ENCODE measurements at places on chromosomes 12 and 14.
A peak's percentile ranks its signal among the peaks of the same experiment; 100 is the strongest.

GRCh38 chr12:6120796-6121473 is 3.5 kb downstream of the VWF start:
- no peak for DNase-seq

- no peak for DNase-seq
Observed at GRCh38 chr14:61696753-61697318, 1.5 kb downstream of the HIF1A start.

DNA sequence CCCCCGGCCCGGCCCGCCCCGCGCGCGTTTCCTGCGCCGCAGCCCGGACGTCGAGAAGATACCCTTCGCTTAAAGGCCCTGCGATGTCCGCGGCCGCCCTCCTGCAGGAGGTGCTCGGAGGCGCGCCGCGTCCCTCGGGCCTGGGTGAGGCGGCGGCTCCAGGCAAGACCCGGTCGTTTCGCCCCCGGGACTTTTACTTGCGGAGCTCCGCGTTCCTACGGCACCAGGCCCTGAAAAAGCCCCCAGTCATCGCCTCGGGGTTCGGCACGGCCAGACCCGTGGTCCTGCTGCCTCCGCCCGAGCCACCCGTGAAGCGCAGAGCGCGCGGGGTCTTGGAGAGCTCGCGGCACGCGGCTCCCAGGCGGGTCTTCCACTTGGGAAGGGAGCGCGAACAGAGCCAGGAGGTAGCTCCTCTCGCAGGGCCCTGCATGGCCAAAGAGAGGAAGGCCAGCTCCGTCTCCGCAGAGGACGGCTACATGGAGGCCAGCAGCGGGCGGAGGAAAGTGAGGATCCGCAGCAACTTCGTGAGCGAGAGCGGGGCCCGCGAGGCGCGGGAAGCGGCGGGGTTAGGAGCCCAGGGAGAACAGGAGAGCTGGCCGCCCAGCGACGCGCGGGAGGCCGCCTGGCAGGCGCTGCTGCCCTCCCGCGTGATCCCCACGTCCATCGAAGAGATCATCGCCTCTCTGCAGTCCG is 26.9 kb downstream of the TTC6 start:
- no peak for DNase-seq

DNA sequence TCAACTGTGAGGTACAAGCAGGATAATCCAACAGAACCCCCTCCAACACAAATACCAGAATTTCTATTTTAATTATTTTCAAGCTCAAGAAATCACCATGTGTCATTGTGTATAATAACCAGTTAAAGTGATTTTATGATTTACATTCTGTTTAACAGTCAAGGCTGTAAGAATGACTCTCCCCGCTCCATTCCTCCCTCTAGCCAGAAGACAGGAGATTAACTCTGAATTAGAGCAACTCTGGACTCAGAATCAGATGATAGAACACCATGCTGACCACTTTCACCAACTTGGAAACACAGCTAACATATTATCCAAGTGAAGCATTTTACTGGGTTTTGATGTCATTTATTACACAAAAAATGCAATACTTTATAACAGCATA is 71.9 kb downstream of the ATP2B1 start:
- DNase-seq: no peak

- DNase-seq: peak; percentile 78
Observed at GRCh38 chr12:53508534-53509170, 1.4 kb upstream of the NPFF start.

- DNase-seq: no peak
Observed at GRCh38 chr12:98612696-98613334, 19.3 kb downstream of the SLC25A3 start.

- DNase-seq: no peak
Observed at GRCh38 chr12:76692846-76693245, 71.1 kb upstream of the ZDHHC17 start.

GRCh38 chr12:29103539-29103974 is 45.5 kb upstream of the FAR2 start:
- peak; percentile 55 for DNase-seq

DNA sequence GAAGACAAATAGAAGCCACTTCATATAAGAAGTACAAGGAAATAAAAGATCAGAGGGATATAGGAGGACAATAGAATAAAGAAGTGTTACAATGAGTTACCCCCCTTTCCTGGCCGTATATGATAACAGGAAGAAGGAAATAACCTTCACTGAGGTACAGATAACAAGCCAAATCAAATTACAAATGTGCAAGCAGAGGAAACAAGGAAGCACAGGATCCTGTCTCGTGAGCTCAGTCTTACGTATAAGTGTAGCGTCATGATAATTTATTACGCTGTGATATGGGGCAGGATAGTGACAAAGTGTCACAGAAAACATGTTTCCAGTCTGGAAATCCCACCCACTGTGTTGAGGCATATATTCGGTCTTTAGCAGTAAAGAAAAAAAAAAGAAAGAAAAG is 26.5 kb downstream of the CRACR2A start:
- no peak for DNase-seq

DNA sequence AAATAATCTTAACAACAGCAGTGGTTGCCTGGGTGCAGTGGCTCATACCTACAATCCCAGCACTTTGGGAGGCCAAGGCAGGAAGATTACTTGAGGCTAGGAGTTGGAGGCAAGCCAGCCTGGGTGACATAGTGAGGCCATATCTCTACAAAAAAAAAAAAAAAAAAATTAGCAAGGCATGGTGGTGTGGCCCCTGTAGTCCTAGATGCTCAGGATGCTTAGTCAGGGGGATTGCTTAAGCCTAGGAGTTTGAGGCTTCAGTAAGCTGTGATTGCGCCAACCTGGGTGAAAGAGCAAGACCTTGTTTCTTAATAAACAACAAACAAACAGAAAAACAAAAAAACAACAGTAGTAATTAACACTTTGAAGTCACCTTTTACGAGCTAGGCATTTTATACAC is 642 bp upstream of the ACSM4 start:
- DNase-seq: no peak

DNA sequence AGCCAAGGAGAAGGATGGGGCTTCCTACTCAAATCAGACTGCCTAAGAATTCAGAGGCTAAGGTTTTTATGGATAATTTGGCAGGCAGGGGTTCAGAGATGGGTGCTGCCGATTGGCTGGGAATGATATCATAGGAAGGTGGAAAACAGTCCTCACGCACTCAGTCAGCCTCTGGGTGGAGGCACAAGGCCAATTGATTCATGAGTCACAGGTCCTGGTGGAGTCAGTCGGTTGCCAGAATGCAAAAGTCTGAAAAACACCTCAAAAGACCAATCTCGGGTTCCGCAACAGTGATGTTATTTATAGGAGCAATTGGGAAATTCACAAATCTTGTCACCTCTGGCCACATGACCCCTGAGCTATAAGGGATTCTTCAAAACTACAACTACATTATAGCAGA is 105.5 kb downstream of the GXYLT1 start:
- no peak for DNase-seq

- DNase-seq: no peak
Observed at GRCh38 chr14:81221579-81222102, 882 bp upstream of the GTF2A1 start.

- no peak for DNase-seq
Observed at GRCh38 chr14:79278798-79279644, 932.3 kb downstream of the DIO2 start.

DNA sequence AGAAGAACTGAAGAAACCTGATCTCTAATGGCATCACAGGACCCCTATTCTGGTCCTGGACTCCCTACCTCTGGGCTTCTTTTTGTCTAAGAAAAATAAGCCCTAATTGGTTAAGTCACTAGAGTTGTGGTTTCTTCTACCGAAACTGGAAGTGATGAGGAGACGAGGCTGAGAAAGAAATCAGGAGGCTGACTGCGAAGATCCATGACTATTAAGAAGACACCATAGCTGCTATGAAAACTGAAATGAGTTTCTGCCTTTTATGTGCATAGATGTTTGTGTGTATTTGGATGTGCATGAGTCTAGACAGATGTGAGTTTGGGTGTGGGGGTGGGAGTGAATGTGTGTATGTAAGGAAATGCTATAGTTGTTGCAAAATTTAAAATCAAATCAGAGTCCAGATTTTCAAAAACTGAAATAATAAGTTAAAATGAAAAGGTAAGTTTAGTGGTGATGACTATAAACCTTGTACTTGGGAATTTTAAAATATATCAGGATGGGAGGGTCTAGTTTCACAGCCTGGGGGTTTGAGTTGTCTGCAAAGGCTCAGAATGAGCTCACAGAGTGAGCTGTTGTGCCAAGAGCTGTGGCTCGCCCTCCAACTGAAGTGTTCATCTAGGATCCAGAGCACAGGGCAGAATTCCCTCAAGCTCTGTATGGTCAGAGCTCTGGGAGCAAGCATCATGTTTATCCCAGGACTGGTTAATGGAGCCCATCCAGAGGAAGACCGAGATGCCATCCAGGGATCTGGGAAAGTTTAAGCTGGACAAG is 94.9 kb downstream of the VCPKMT start:
- no peak for DNase-seq

GRCh38 chr12:106245767-106246166 is 2.1 kb downstream of the CKAP4 start:
- DNase-seq: no peak

- DNase-seq: no peak
Observed at GRCh38 chr14:61477712-61478462, 156.5 kb downstream of the PRKCH start.

DNA sequence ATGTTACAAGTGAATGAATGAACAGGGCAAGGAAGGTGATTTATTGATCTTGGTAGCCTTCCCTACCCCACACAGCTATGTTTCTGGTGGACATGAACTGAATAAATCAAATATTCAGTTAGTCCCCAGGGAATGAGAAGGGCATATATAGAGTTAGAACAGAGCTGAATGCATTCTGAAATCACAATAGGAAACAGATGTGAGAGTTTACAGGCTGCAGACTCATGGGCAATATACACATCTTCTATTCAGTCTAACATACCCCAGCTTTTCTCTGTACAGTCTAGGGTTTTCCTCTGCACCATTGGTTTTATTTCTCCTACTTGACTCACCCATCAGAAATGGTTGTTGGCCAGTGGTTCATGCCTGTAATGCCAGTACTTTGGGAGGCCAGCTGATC is 7.3 kb upstream of the STX2 start:
- no peak for DNase-seq

DNA sequence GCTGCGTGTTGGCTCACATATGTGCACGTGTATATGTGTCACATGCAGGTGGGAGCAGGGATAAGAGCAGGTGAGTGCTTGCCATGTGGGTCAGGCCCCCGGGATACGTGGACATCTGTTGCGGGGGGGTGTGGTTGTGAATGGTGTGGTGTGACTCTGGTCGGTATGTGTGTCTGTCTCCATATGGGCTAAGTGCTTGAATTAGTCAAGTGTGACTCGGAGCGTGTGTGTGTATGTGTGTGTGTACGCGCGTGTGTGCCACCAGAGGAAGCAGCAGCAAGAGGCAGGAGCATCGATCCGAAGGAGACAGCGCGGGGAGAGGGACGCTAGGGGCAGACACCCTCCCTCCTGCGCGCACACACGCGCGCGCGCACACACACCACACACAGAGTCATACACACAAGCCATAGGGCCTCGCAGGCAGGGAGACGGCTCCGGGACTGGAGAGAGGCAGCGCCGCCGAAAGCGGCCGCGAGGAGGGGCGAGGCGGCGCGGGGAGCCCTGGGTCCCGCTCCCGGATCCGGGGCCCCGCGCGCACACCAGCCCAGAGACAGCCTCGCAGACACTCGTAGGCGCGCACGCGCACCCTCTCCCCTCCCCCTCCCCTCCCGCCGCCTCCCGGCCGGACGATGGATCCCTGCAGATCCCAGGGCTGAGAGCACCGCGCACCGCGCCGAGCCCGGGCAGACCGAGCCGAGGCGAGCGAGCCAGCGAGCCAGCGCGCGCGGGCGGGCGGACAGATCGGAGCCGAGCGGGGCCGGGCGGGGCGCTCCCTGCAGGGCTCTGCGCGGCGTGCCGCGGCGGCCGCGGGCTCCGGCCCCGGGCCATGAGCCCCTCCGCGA is at the start of gene ASIC1:
Gene ASIC1 (plus strand): TSS at position 597 of the 842 bp plus-strand sequence. CDS start 1,171 bp downstream, outside the sequence.
- DNase-seq: peak; percentile 39

DNA sequence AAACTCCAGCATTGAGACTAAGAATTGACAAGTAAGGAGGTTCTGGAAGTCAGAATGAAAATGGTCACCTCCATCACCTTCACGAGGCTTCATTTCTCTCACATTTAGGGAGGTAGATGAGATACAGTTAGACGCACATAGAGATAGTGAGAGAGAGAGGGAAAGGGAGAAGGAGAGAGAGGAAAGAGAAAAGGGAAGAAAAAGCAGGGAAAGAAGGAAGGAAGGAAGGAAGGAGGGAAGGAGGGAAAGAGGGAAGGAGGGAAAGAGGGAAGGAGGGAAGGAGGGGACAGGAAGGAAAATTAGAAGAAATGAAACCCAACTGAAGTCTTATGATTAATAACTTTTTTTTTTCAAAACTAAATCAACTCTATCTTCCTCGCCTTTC is 10.7 kb upstream of the FOXG1 start:
- DNase-seq: no peak

All from activated CD4-positive, alpha-beta T cell treated with anti-CD3 and anti-CD28 coated beads, Interleukin-2, amount 50 U/mL, for 24 hours (primary cell).